ENCODE measurements at places on chromosomes 7 and 10. TPM values are rescaled to one million over a fixed set of nuclear protein-coding genes. Genes with fewer than 3 reads are reported as not detected.

The FAM20C gene
- total RNA-seq = 34.0 TPM

The DYNC1I1 gene
- 6.8 TPM for total RNA-seq

The WDFY4 gene
- total RNA-seq = not detected

DNA sequence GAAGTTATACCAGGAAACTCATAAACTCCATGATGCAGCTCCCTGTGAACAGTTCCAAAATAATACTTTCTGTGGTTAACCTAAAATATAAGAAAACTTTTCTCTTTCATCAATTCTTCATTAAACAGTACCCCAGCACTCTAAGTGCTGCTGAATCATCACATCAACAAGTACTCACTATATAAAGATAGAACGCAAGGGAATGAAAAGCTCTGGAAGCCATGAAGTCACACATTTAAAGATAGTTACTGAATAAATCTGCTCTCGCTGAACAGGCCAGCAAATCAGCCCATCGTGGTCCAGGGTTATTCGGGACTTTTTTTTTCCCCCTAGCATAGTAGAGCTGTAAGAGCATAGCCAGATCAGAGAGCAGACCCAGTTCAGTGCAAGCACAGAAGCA is 254.3 kb downstream of the IPMK start:
- H3K27ac ChIP-seq = no peak overlapping the region
- H3K4me3 ChIP-seq = no peak overlapping the region
- no peak for DNase-seq
- no peaks in the 10 kb centered on the region for H3K4me1 ChIP-seq
- no peaks in the 10 kb centered on the region for H3K27me3 ChIP-seq
- H3K36me3 ChIP-seq = no peaks in the 10 kb centered on the region

DNA sequence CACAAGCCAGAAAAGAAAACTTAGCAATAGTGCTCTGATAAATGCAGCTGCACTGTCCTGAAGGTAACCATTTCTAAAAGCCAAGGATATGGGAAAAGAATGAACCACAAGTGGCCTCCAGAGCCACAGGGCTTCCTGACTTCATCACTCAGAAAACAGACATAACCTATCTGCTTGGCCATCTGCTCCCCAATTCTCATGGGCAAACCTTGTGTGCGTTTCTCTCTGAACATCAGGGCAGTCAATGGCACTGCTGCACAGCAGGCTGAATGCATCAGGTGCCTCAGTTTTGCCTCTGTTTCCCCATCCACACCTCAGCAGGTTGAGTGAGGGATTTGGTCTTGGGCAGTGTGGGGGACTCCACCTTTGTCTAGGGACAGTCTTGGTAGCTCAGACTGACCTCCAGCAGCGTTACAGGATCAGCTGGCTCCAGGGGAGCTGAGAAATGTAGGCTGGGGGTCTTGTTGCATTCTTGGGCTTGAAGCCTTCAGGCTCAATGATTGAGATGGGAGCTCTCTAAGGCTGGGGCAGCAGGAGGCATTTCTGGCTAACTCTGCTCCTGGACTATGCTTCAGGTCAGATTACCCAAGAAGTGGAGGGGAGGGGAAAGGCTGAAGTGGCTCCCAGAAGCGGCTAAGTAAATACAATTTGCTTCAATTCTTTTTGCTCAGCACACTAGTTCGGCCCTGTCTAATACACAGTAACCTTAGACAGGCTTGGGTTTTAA is 23.6 kb upstream of the PDLIM1 start:
- H3K4me3 ChIP-seq = no peak overlapping the region
- peaks cover 26% of the 10 kb centered on the region for H3K4me1 ChIP-seq
- no peak for DNase-seq
- H3K27me3 ChIP-seq = no peaks in the 10 kb centered on the region
- H3K27ac ChIP-seq = no peak overlapping the region
- peaks cover 3% of the 10 kb centered on the region for H3K36me3 ChIP-seq

GRCh38 chr7:150940431-150941102 is 37.6 kb downstream of the KCNH2 start:
- no peak for DNase-seq
- no peak overlapping the region for H3K27ac ChIP-seq
- no peak overlapping the region for H3K4me3 ChIP-seq
- no peaks in the 10 kb centered on the region for H3K36me3 ChIP-seq
- H3K4me1 ChIP-seq = 0 out of 2 replicates have a peak, but pooled peaks cover 4% of the 10 kb centered on the region
- H3K27me3 ChIP-seq = no peaks in the 10 kb centered on the region

DNA sequence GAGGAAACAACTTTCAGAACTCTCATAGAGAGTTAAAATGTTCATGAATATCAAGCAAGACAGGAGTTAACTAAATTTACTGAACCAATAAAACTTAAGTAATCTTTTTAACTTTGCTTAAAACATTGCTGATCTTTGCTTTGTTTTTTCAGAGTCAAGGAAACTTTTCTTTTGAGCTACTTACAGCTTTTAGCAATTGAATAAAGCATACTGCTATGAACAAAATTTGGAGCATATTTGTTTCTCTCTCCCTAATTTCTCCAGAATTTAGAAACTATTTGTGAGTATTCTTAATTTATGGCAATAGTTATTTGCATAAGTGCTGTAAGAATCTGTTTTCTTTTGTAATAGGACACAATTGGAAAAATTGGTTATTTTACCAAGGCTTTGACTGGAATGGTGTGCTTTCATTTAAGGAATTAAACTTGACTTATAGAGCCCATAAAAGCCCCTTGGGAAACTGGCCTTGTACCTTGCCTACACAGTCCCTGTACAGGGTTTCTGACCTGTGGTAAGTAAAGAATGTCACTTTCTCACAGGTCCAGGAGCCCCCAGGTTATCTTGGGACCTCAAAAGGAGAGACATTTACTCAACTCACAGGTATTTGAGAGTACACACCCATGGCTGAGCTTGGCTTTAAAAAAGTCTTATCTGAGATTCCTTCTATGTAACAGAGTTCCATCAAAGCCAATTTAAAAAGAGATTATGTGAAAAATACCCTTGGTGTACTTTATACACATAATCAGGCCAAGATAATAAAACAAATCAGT is 23.3 kb upstream of the KIAA1549 start:
- no peaks in the 10 kb centered on the region for H3K36me3 ChIP-seq
- no peaks in the 10 kb centered on the region for H3K27me3 ChIP-seq
- peak; percentile 77 for DNase-seq
- no peak overlapping the region for H3K4me3 ChIP-seq
- peak overlapping the region; percentile 86 for H3K27ac ChIP-seq
- peaks cover 39% of the 10 kb centered on the region for H3K4me1 ChIP-seq

The THSD7A gene
- total RNA-seq = 0.05 TPM

The PDZD7 gene
- 1.5 TPM for total RNA-seq

The NRG3 gene
- total RNA-seq = 1.1 TPM

The PIP gene
- total RNA-seq = not detected

The SCART1 gene
- 0.73 TPM for total RNA-seq

- DNase-seq = no peak
- H3K4me1 ChIP-seq = no peaks in the 10 kb centered on the region
- H3K4me3 ChIP-seq = no peak overlapping the region
- H3K36me3 ChIP-seq = no peaks in the 10 kb centered on the region
Measured at GRCh38 chr7:41786944-41787343, 84.1 kb upstream of the INHBA start.

DNA sequence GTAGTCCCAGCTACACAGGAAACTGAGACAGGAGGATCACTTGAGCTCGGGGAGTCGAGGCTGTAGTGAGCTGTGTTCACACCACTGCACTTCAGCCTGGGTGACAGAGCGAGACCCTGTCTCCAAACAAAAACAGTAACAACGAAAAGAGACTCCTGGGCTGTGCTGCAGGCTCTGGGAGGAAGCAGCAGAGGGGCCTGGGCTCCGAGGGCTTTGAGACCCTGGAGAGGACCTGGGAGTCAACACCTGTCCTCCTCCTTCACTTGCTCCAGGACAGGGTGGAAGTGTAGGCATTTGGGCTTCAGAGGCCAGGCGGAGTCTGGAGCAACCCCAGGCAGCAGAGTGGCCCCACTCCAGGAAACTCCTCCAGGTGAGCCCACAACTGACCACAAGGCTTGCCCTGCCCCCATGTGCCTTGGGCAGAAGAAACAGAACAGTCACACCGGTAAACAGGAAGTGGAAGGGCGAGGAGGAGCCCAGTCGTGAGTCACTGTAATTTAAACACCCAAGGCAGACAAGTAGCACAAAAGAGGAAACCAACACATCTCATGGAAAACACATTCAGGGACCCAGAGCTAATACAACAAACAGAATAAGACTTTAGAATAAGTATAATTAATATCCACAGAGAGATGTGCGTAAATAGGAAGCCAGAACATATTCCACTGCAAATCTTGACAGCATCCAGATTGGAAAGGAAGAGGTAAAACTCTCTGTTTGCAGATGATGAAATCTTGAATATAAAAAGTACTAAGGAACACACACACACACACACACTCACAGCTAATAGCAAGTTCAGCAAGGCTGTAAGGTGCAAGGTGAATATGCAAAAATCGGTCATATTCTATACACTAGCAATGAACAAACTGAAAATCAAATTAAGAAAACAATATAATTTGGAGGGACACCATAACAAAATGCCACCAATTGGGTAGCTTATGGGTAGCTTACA is 20.5 kb upstream of the RASGEF1A start:
- no peak overlapping the region for H3K4me3 ChIP-seq
- DNase-seq = no peak
- no peaks in the 10 kb centered on the region for H3K4me1 ChIP-seq
- no peaks in the 10 kb centered on the region for H3K36me3 ChIP-seq
- H3K27ac ChIP-seq = no peak overlapping the region

GRCh38 chr10:131972474-131973071 is 9.2 kb downstream of the BNIP3 start:
- no peaks in the 10 kb centered on the region for H3K4me1 ChIP-seq
- DNase-seq = no peak
- H3K27ac ChIP-seq = no peak overlapping the region
- 0 out of 2 replicates have a peak, but pooled peaks cover 1% of the 10 kb centered on the region for H3K36me3 ChIP-seq
- H3K4me3 ChIP-seq = no peak overlapping the region

The TMEM236 gene
- 0.64 TPM for total RNA-seq

- no peaks in the 10 kb centered on the region for H3K27me3 ChIP-seq
- H3K27ac ChIP-seq = no peak overlapping the region
- no peaks in the 10 kb centered on the region for H3K36me3 ChIP-seq
- DNase-seq = no peak
Measured at GRCh38 chr10:11170574-11170973, 152.9 kb downstream of the CELF2 start.

The NEUROD6 gene
- not detected for total RNA-seq

All from Caco-2 (cell line).